Neural crest cell (in vitro differentiated cells): ENCODE measurements at places on chromosomes 2 and 18.

- no peak for DNase-seq
These were observed 39.4 kb downstream of the LYPD6B start for GRCh38 chr2:149077861-149078260.

DNA sequence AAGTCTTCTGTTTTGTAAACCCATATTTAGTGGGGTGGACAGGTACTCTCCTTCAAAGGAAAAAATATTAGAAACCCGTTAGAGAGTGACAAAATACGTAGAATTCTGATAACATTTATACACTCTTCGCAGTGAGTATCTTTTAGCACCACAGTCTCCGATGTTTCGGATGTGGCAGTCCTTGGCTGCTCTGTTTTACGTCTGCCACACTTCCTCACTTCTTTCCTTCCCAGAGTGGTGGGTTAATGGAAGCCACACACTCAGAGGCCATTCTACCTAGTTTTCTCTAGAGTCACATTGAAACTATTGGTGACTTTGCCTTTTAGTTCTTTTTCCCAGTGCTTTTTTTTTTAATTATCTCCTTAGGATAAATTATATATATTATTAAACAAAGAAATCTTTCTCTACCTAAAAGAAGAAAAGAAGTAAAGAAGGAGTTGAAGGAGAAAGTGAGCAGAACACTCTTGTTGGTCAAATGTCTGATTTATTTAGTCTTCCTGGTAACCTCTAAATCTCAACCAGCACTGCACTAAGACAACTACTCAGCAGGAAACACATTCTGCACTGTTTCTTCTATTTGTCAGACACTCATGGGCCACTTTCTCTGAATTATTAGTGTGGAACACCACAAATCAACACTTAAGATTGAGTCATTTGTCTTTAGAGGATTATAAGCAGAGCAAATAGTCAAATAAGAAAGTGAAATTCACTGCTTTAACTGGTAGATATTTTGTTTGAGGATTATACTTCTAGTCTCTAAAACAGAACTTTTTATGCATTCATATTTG, 451.3 kb upstream of the TMEFF2 start:
- DNase-seq = no peak

DNA sequence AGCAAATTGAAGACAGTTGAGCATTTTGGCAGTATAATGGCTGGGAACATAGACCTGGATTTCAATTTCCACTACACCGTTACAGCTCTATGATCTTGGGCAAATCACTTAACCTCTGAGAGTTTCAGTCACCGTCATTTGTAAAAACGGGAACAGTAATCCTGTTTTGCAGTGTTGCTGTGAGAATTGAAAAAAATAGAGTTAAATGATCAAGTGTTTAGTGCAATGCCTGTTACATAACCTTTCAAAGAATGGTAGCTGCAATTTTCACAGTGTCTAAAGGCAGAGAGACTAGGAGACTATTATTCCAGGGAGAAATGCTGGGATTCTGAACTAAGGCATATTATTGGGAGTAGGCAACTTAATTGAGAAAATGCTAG, 2.0 kb downstream of the AGPS start:
- no peak for DNase-seq

- no peak for DNase-seq
These were observed 112.5 kb downstream of the ATL2 start for GRCh38 chr2:38264396-38265221.

DNA sequence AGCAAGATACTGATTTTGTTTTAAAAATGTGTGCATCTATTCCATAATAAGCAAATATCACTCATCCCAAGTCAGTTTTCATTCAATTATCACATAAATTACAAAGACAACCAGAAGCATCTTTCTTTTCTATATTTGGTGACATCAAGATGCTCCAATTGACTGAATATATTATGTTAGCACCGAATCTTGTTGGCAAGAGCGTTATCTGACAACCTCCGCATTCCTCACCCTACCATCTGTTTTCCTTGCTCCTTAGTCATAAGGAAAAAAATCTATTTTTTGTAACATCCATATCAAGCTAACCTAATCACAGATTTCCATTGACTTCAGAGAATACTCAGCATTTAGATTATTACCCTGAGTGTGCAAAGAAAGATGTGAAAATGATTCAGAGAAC, 212.2 kb upstream of the KYNU start:
- no peak for DNase-seq

DNA sequence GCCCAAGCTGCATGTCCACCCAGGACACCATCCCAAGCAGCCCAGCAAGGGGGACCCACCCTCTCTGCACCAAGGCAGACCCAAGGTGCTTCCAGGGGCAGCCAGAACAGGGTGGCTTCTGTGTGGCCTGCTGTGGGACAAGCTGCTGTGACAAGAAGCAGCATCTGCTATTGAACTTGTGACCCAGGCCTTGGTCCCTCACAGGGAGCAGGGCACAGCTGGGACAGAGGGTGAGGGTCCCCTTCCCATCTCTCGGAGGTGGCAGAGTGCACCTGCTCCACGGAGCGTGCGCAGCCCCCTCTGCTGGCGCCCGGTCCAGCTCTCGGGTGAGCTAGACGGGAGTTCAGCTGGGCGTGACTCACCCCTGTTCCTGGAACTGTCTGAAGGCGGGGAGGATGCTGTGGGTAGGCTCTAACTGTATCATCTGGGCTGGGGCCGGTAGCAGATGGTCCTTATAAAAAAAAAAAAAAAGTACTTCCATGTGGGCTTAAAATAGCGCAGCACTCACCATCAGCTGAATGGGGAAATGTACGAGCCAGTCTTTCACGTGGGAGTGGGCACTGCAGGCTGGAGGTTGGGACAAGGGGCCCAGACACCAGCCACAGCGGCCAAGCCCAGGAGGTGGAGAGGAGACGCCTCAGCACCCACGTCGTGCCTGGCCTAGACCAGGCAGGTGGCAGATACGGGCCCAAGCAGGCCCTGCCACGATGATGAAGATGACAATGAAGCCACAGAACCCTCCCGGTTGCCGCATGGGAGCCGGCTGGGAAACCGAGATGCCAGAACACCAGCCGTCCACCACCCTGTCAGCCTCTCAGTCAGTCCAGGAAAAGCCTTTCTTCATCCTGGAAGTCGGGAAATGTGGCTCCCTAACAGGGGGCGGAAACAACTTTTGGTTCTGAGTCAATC, 136.8 kb upstream of the ID2 start:
- no peak for DNase-seq

DNA sequence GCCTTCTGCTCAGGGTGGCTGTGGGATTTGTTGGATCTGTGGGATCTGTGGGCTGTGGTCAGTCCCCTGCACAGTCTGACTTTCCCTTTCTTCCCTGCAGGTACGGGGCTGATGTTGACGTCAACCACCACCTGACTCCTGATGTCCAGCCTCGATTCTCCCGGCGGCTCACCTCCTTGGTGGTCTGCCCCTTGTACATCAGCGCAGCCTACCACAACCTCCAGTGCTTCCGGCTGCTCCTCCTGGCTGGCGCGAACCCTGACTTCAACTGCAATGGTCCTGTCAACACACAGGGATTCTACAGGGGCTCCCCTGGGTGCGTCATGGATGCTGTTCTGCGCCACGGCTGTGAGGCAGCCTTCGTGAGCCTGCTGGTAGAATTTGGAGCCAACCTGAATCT, 17.5 kb downstream of the ASB1 start:
- no peak for DNase-seq

GRCh38 chr2:60925994-60926740, 44.8 kb downstream of the REL start:
- DNase-seq = no peak

DNA sequence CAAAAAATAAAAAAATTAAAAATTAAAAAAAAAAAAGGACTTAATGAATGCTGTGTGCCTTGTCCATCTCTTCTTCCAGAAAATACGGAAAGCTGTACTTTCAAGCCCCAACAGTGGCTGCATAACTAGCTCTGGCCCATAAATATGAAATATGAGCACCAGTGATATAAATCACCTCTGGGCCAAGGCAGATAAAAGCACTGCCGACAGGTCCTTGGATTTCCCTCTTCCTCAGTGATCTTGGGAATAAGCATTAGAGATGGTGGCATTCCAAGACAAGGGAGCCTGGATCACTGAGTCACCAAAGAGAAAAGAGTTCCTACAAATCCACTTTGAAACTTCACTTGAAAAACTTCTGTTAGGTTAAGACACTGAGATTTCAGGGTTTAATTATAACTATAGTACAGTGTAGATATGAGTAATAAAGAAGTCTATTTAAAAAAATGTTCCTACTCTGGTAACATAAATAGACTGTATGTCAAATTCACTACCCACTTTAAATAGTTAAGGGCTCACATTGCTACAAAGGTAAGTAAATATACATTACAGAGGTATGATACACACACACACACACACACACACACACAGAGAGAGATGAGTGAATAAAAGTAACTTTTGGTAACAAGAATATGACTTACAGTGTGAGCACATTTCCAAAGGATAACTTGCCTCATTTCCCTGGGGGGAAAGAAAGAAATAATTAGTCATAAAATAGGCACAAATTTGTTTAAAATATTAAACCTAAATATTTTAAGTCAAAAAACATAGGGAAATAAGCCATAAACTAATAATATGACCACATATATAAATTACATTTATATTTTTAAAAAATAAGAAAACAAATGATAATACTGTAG, 35.6 kb downstream of the PPP3R1 start:
- no peak for DNase-seq

- no peak for DNase-seq
These were observed 17.3 kb downstream of the ZBTB7C start for GRCh38 chr18:48391868-48392267.

DNA sequence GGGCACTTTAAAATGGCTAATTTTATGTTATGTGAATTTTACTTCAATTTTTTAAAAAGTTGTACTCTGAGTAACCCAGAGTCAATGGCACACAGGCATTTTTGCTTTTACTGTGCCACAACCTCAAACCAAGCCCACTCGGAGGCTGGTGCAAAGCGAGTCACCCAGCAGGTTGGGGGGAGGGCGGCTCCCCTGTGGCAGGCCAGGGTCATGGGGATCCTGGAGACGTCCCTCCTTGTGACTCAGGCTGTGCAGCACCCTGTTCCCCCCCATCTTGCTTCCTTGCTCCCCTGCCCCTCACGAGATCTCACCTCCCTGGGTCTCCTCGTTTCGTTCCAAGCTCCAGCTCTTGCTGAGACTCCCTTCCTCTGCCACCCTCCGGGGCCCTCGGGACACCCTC, 58.6 kb downstream of the POMC start:
- no peak for DNase-seq

- no peak for DNase-seq
These were observed 1191.0 kb upstream of the LRRTM1 start for GRCh38 chr2:81495556-81495955.

GRCh38 chr18:59456657-59457056, 97.6 kb upstream of the LMAN1 start:
- no peak for DNase-seq

GRCh38 chr2:203891474-203891873, 23.9 kb downstream of the CTLA4 start:
- DNase-seq = no peak

DNA sequence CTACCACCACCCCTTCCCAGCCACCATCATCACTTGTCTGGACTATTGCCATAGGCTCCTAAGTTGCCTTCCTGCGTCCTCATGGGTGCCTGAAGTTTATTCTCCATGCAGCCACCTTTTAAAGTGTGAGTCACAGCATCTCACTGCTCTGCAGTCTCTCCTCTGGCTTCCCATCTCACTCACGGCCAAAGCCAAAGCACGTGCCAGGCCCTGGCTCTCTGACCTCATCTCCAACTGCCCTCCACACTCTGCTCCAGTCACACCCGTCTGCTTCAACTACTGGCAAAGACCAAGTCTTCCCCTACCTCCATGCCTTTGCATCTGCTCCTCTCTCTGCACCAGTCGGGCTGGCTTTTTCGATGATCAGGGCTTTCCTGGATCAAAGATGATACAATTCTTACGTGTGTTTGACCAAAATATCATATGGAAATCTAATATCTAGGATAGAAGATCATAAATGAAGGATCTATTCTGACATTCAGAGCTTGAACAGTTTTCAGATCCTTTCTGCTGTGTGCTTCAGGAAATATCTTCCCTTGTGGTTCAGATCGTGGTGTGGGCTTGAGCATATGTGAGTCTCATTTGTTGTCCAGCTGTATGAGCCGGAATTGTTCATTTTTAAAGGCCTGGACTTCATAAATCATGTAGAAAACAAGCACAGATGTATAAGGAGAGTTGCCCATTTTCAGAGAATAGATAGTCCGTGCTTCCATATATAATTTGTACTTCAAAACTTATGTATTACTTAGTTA, 175.6 kb downstream of the PRKCE start:
- DNase-seq = no peak

DNA sequence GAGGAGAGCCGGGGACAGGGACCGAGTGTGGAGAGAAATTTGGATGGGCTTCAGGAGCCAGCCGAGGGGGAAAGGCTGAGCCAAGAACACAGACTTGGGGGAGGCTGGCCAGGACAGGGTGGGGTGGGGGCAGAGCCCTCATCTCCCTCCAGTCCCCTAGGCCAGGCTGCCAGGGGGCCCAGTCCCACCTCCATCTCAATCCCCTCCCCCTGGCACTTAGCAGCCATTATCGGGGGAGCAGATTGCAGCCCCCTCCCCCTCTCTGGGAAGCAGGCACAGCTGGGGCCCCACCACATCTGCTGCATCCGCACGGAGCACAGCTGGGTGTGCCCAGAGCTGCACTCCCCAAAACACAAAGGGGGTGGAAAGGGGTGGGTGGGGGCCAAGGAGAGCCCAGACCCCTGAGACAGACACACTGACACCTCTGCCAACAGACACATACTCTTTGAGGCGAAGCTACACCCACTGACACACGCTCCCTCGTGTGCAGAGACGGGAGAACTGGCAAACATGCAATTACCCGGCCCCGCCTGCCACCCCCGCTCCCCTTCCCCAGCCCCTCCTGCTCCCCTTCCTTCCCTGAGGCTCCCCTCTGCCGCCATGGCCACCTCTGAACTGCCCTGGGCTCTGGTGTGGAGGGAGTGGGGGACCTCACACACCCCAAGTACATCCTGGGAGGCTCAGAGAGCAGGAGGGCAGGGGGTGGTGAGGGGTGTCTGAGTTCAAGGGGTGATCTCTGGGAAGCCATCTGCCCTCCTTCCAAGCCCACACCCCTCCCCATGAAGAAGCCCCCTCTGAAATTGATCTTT, 5.1 kb upstream of the ASIC4 start:
- no peak for DNase-seq

GRCh38 chr2:172607379-172607928, 51.6 kb downstream of the PDK1 start:
- no peak for DNase-seq

GRCh38 chr2:101752716-101753616, 55.5 kb downstream of the MAP4K4 start:
- DNase-seq = no peak

DNA sequence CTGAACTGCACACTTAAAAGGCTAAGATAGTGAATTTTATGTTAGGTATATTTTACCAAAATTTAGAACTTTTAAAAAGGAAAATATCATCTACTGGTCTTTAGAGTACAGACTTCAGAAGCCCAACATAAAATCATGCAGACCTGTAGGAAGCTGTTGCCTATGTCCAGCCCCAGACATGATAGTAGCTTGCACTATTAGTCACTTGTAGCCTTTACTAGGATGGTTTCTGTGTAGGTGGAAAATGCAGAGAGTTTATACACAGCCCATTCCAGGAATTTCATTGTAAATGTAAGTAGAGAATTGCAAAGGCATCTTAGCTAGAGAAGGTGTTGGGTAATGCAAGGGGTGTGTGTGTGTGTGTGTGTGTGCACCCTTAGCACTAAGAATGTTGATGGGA, 640.2 kb downstream of the RNF144A start:
- no peak for DNase-seq

GRCh38 chr2:189291460-189291859, 111.9 kb upstream of the COL5A2 start:
- no peak for DNase-seq

GRCh38 chr2:3902131-3902530, 198.8 kb downstream of the DCDC2C start:
- DNase-seq = no peak
